ENCODE measurements at places on chromosomes 1 and 21.
A peak's percentile ranks its signal among the peaks of the same experiment; 100 is the strongest.

- DNase-seq: no peak
Measured at GRCh38 chr1:88296642-88297041, 387.4 kb upstream of the PKN2 start.

DNA sequence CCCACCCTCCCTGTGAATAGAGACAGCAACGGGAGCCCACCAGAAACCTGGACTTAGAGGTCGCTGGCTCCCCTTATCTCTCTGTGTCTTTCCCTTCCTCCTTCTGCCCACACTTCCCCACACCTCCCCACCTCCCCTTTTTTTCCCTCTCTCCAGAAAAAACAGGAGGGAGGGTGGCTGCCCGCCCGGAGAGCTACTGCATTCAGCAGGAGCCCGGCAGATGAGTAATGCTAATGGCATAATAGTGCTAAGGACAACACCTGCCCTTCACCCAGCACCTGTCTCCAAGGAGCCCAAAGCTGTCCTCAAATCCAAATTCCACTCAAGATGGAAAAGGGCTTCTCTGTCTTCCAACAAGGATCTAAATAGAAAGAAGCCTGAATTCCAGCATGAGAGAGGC is 11.4 kb upstream of the PRELP start:
- DNase-seq: peak; percentile 18

GRCh38 chr1:151989211-151989862 is 4.3 kb downstream of the S100A10 start:
- no peak for DNase-seq

DNA sequence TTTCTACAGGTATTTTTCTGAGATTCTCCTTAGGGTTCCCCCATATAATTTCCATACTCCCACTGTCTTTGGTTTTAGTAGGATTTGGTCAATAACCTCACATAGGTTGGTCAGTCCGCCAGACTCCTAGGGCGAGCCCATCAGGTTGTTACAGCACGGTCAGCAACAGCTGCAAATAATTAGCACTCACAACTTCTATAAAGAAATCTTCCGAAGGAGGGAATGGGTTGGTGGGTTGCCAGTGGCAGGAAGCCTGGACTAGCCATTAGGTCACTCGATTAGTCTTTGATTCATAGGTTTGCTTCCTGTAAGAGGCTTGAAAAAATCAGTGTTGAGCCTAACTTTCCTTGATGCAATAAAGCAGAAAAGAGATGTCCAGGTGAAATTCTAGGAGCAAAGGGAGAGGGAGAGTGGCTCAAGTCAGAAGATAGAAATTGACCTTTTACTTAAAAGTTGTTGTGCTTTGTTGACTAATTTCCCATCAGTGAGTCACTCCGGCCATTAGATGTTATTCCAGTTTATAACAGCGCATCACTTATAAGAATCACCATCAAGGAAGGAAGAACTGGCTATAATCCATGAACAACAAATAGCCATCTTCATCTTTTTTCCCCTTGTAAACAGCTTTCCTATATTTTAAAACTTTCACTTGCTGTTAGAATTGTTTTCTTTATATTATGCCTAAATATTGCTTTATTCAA is 88.3 kb downstream of the TPR start:
- DNase-seq: no peak

DNA sequence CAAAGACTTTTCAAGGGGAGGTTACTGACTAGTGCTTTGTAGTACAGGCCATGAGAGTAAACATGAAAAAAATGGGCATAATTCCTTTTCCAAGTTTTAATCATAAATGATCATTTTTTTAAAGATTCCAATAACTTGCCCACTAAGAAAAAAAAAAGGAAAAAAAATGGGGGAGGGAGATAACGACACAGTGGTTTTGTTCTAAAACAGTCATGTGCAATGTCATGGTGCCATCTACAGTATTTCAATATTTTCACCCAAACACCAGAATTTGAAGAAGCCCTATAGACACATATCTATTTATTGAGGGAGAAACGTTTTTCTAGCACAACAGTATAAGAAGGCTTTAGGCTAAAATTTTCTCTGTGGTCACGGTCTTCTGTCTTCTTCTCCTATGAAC is 250.2 kb downstream of the LTN1 start:
- no peak for DNase-seq

GRCh38 chr1:222087221-222087920 is 345.5 kb upstream of the DUSP10 start:
- no peak for DNase-seq

DNA sequence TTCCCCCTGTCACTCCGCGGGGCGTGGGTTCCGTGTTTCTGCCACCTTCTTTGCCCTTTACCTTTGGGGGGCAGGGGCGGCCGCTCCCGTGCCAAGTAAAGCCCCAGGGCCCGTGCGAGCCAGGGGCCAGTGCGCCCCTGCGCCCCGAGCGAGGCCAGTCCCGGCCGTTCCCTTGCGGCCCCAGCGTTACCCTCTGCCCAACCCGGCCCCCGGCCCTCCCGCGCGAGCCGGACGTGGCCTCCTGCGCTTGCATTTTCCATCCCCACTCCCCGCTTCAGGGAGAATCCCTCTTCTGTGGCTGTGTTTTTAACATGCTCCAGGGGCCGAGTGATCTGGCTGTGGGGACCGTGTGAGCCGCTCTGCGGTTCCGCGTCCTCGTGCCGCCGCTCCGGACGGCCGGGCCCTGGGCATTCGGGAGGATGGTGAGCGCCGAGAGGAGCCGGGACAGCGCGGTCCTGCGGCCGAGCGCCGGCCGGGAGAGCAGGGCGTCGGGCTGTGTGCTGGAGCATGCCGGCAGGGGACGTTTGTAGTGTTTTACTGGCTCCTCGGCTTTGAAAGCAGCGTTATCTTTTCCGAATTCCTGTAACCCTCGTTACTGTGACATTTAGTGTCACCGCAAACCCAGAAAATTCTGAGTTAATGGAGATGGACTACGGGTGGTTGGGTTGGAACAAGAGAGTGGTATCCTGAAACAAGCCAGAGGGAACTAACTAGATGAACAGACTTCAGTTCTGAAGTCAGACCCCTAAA is 1.0 kb downstream of the GALNT2 start:
- peak; percentile 19 for DNase-seq

DNA sequence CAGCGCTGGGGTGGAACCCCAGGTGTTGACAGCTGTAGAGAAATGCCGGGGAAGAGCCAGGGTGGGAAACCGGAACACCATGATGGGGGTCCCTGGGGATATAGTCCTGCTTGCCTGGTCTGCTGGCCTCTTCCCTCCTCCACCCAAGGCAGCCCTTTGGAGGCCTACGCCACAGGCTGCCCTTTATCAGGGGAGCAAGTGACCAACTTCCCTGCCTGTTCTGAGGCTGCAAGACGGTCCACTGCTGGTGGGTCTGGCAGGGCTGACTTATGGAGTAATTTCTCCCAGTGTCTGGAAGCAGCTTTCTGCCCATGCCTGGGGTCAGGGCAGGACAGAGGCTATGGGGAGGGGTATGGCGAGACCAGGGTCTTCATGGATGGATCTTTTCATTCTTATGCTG is 50.8 kb upstream of the EDN2 start:
- DNase-seq: no peak

DNA sequence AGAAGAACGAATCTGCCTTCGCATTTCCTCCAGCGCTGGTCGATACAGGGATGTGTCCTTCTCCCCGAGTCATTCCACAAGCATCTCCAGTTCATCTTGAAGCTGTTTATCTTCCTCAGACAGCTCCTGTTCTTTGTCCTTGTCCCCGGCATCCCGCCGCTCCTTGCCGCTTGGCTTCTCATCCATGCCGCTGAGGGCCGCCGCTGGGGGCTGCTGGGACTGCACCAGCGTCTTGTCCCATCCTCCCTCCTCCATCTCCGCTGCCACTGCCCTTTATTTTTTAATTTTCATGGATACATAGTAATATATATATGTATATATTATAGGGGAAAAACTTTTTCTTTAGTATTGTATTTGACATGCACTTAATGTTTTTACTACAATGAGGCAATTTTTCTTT is 53.4 kb downstream of the FMN2 start:
- no peak for DNase-seq

DNA sequence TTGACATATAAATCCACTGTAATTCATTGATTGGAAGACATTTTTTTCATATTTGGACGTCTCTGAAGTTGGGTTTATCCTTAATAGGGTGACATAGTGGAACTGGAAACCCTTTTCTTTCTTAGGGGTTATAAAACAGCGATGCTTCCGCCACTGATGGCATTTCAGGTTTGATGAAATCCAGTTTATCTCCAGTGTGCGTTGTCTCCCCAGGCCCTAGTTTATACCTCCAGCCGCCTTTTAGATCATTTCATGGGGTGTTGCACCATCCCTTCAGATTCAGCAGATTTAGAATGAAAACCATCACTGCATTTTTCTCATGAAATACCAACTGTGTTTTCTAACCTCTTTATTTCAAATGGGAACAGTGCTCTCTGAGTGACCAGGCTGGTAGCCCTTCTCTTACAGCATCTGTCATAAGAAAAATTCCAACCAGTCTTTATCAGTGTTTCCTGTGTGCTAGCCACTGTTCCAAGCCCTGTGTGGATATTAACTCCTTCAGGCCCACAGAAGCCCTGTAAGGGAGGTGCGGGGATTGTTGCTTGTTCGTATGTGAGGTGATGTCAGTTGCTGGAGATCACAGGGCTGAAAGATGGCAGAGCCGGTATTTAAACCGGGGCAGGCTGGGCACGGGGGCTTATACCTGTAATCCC is 19.0 kb downstream of the H6PD start:
- DNase-seq: no peak

- no peak for DNase-seq
Measured at GRCh38 chr1:230622151-230622550, 20.1 kb upstream of the COG2 start.

GRCh38 chr21:25936776-25937175 is 202.0 kb downstream of the GABPA start:
- DNase-seq: no peak

DNA sequence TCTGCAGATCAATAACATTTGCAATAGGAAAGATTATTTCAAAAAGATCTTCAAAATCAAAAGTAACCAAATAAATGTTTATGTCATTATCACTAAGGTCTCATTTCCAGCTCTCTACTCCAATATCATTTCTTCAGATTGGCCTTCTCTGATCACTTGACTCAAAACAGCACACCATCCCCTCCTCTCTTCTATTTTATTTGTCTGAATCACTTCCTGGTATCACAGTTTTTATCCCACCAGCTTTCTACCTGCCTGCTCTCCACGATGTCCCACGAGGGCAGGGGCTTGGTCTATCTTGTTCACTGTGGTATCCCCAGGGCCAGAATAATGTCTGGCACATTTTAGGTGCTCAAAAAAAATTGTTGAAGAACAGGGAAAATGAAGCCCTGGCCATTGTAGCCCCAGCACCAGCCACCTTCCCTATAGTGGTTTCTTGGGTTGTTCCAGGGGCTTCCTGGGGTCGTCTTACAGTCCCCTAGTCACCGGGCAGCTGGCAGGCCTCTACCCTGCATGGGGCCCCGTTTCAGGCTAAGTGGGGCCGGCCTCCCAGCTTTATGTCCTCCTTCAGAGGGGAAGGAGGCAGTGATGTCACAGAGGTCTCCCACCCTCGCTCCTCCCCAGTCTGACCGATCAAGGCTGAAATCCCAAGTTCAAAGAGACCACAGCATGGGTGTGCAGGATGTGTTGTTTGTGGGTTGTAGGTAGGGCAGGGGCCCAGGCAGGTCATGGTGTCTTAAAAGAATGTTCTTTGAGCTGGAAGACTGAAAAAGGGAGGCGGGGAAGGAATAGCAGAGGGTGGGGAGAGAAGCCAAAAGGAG is 3.5 kb upstream of the PADI1 start:
- no peak for DNase-seq

Measured in NCI-H2081 (cell line).